Endodermal cell (in vitro differentiated cells): ENCODE measurements at places on chromosomes 6 and 20. TPM values are rescaled to one million over a fixed set of nuclear protein-coding genes. Genes with fewer than 3 reads are reported as not detected.

- no peak for DNase-seq
These were observed 28.8 kb upstream of the CFAP206 start for GRCh38 chr6:87378947-87379346.

- DNase-seq: no peak
These were observed 158.7 kb downstream of the UBE3D start for GRCh38 chr6:82906951-82907350.

GRCh38 chr20:56207656-56208055 is 40.9 kb upstream of the MC3R start:
- DNase-seq: no peak

- DNase-seq: no peak
These were observed 26.6 kb upstream of the MYT1 start for GRCh38 chr20:64137598-64138031.

DNA sequence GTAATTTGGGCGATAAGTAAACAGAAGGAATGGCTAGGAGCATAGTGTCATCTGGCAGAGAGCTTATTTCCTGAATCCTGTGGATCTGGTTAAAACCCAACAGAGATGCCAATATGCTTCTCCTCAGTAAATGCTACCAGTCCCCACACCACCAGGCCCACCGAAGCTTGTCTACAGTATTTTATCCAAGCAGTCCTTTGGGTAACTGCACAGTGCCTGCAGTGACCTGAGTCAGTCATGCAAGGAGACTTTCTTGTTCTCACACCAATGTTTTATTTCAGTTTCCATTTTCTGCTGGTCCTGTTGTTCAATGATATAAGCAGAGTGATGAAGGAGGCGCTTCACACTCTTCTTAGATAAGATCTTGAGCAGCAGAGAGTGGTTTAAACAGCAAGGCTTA is 326.3 kb downstream of the RIMS1 start:
- no peak for DNase-seq

- peak; percentile 75 for DNase-seq
These were observed 1.7 kb downstream of the LOC128125822 start for GRCh38 chr6:63573899-63574553.

- no peak for DNase-seq
These were observed 284.2 kb downstream of the BTBD9 start for GRCh38 chr6:38355519-38355918.

- peak; percentile 78 for DNase-seq
These were observed 7.8 kb upstream of the MRPS18A start for GRCh38 chr6:43695215-43695966.

- no peak for DNase-seq
These were observed 117.5 kb downstream of the EYA4 start for GRCh38 chr6:133358574-133359150.

DNA sequence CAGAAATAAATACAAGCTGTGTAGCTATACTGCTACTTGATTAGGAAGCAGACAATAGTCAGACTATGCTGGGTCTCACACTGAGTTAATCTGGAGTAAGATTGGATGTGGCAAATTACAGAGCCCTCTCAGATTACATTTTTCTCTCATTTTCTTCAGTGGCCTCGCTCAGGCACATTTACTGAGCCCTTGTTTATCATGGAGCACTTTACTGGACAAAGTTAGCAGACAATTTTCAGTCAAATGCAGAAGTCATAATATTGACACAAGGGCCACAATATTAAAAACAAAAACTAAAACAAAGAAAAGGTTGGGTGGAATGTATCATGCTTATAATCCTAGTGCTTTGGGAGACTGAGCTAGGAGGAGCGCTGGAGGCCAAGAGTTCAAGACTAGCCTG is 95.0 kb upstream of the MAP3K7 start:
- no peak for DNase-seq

GRCh38 chr6:33638556-33638955 is 17.4 kb downstream of the ITPR3 start:
- no peak for DNase-seq

DNA sequence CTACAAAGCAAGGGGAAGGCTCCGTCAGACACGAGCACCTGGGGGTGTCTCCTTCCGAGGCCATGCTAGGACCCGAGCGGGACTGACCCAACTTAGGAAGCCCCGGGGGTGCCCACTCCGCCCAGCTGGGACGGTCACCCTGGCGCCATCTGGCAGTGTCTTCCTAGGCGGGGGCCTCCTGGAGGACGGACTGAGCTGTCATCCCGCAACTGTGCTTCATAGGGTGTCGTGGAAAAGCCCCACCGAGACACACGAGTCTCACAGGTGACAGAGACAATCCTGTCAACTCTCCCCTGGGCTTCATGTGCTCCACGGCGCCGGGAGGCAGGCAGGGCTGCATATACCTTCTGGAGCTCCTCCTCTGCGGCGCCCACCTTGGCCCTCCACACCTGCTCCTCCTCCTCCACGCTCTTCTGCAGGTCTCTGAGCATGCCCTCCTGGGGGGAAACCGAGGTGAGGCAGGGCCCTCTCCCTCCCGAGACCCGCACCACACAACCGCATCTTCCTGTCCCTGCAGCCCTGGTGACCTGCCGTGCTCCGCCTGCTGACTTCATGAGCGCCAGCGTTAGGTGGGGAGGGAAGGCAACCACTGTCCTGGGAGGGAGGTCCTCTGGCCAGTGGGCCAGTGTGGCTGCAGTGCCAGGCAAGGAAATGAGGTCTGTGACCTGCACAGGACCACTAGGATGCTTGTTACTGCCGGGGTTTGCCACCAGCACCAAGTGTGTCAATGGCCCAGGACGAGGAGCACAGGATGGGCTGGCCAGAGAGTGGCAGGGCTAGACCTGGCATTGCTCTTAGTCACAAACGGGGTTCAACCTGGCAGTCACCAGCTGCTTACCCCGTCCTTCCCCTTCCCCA is 50.7 kb downstream of the DSTN start:
- DNase-seq: no peak

DNA sequence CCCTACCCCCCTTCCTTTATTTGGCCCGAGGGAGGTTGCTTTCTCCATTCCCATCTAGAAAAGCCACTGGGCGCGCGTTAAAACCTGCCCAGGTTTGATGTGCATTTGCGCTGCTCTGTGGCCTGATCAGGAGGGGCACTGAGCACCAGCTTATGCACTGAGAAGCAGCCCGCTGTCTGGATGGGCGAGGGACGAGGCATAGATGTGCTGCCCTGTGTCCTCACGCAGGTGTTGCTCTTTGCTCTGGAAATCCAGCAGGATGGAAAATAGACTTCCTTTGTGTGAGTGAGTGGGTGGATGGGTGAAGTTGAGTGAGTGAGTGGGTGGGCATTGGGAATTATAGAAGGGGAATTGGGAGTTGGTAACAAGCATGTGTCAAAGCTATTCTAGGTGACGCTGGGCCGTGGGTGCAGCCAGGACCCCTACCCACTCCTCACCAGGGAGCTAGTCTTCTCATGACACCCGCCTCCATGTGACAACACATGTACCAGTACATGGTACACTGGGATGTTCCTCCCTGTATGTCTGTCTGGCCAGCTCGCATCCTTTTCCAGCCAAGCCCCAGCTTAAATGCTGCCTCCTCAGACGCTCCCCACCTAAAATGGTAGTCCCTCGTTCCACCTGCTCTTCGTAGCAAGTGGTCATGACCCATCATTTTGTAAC is 162.6 kb downstream of the DTNBP1 start:
- no peak for DNase-seq

DNA sequence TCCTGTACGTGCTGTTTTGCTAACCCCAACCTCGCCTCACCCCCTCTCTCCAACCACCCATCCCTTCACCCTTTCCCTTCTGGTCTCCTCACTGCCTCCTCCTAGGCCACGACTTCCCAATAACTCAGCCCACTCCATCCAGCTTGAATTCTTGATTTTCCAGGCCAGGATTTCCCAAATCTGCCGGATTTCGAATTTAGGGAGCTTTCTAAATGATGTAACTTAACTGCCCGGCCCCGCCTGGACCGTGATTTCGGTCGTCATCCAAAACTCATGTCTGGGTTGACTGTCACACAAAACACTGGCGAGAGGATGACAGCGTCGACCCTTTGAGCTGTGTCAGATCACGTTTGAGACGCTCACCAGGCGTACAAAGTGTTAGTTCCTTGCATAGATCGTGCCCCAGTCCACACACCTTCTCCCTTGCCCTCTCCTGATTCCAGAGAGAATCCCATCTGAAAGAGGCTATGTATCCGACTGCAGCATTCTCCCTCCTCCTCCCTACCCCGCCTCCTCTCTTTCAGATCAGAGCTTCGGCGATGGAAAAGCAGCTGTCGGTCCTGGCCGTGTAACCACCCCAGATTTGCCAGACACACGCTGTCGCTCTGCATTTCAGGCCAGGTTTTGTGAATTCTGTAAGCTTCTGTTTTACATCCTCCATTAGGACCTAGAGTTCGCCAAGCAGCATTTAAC is 168.2 kb downstream of the GPX5 start:
- DNase-seq: peak; percentile 74

- DNase-seq: no peak
These were observed 27.3 kb downstream of the PAQR8 start for GRCh38 chr6:52389264-52389625.

DNA sequence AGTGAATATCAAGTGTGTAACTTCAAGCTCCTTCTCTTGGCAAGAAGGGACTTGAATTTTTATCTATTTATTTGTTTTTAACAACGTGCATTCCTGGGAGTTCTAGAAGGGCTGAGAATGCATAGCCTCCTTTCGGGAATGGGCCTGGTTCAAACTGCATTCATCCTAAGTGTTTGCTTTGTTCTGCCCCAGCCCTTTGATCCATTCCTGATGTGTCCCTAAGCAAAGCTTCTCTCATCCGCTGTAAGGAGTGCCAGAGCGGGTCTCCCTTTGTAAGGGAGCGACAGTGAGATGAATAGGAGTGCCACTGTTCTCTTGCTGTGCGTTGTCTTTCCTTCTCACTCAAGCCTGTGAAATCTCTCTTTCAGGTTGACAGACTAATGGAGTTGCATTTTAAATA is 61.0 kb upstream of the VSTM2L start:
- no peak for DNase-seq

DNA sequence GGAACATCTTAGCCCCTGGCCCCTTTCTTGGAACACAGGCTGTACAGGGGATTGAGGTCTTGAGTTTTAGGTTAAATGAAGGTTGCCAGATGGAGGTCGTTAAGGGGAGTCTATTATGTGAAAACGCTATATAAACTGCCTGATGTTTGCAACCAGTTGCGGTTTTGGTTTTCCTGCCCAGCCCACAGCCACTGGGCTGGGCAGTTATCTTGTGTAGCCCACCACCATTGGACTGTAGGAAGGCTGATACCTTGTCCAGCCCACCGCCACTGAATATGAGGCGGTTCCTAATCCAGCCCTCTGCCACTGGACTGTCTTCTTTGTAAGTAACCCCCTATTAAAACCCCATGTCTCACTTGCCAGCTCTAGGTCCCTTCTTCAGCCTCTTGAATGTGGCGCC is 42.3 kb upstream of the COL21A1 start:
- no peak for DNase-seq

GRCh38 chr6:112503091-112503596 is 156.0 kb downstream of the RFPL4B start:
- DNase-seq: no peak

DNA sequence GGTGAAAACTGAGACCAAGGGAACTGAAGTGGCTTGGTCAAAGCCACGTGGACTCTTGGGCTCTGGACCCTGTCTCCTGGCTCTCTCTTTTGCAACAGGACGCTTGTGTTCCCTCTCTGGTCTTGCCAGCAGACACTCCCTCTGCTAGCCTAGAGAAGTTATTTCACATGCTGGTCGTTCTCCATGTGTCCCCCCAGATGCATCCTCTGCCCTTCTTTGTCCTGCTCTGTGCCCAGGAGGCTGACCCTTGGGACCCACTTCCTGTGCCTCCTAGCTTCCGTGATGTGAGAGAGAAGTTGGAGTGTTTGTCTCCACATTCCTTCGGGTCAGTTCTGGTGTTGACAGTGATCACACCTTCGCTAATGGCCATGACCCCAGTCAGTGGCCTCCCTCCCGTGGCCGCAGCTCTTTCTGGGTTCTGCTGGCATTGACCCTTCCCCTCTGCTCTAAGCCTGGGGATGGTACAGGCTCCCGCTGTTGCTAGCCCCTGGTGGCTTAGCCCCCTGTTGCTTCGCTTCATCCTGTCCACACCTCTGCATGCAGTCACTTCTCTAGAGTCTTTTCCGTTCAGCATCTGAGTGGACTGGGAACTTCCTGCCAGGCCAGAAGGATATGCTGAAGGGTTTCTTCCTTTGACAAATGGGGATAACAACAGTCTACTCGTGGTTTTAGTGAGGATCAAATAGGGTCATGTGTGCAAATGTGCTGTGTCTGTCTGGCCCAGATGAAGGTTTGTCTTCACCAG is 70.1 kb upstream of the BMP2 start:
- peak; percentile 65 for DNase-seq

DNA sequence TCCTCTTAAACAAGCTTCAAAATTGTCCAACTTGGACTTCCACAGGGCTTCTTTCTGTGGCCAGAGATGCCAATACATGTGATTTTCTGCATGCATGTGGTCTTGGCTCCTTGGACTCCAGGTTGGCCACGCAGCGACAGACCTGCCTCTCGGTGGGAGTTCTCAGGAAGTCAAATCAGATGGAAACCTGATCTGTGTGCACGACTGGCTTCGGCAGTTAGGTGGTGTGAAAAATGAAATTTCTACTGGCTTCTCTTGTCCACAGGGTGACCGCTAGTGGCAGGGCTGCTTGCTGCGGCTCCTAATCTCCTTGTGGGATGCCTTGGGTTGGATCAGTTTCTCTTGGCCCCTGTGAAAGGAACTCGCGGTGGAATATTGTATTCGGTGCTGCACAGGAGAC is 57.3 kb downstream of the PHACTR3 start:
- DNase-seq: no peak

DNA sequence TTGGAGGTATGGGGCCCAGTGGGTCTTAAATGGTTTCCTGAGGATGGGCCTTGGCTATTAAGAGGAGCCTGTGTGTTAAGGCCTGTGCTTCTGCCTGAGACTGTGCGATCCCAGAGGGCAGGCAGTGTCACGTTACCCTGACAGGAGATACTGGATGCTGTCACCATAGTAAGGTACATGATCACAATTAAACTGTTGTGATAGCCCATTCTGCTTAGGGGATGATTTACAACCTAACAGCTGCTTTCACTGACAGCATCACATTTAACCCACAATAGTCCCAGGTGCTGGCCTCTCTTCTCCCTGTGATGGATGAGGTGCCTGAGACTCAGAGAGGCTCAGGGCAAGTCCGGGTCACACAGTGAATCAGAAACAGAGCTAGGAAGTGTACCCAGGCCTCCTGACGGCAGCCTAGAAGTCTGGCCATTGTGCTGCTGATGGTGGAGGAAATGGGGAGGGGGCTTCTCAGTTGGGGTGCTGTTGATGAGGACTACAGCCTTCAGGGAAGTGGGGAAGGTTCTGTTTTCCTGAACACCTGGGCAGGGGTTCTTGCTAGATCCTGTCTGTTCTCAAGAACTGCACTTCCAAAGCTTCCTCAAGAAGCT is 97.3 kb downstream of the MDGA1 start:
- no peak for DNase-seq

DNA sequence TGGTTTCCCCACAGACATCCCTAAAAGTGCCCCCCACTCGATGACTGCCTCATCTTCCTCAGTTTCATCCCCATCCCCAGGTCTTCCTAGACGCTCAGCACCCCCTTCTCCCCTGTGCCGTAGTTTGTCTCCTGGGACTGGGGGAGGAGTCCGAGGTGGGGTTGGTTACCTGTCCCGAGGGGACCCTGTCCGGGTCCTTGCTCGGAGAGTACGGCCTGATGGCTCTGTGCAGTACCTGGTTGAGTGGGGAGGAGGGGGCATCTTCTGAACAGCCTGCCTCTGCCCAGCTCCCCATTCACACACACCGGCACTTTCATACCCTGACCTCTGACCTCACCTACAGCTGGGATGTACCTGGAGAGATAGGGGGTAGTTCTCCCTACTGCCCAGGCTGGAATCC is 2.1 kb downstream of the CUTA start:
- no peak for DNase-seq

Gene PREX1
- total RNA-seq: 60.6 to 77.1 TPM (median 70.5 TPM) in 3 replicates

Gene FKBP1A
- 135 to 181 TPM (median 180 TPM) in 3 replicates for total RNA-seq

Gene PGC
- not detected in 2 replicates for total RNA-seq

Gene LPA
- 1.9 and 3.6 TPM in 2 replicates for total RNA-seq

Gene KCNK15
- total RNA-seq: 0.22 to 0.96 TPM in 2 of 3 replicates, not detected in the other

Gene C6orf163
- total RNA-seq: 1.9 to 4.5 TPM (median 4.1 TPM) in 3 replicates

Gene HUS1B
- 0.70 and 1.1 TPM in 2 replicates for total RNA-seq
